ENCODE measurements at places on chromosomes 1 and 21. TPM values are rescaled to one million over a fixed set of nuclear protein-coding genes. Genes with fewer than 3 reads are reported as not detected.

The NRDC gene
- total RNA-seq = 111 TPM

The ADAMTS4 gene
- 24.0 TPM for total RNA-seq

DNA sequence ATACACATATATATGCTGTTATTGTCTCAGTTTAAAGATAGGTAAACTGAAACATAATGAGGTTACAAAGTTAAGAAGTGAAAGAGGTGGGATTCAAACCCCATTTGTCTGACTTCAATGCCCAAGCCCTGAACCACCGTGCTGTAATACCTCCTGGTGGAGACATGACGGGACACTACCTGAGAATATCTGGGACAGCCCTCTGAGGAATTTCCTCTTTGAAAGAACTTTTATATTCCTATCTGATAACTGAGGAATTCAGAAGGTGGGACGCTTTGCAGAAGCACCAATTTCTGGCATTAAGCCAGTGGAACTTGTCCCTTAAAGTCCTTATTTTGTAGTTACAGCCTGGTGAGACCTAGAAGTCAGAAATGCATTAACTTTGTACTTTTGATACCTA, 32.1 kb upstream of the FASLG start:
- no peak for DNase-seq

DNA sequence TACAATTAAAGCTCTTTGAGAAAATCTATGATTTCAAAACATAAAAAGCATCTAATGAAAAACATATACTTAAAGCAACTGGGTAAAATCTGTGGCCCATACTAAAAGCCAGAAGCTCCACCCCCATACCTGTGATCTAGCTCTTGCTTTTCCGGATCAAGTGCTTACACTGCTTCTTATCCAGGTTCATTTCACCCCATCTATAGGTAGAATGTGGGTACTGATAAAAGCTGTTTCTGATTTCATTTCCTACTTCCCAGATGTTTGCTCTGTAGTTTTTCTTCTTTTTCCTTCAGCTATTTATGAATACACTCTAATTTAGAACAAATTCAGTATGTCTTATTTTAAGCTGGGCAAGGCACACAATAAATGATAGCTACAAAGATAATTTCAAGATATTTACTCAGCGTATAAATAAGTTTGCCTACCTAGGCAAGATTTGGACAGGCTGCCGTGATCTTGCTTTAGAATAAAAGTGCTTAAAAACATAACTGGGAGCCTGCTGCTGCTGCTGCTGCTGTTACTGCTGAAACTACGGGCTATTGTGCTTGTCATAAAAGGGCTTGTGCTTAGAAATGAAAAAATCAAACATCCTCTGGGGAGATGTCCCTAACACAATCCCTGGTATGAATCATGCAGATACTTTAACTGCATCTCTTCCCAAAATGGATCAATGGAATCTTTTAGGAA, 2.1 kb downstream of the SIPA1L2 start:
- DNase-seq = no peak

- DNase-seq = no peak
These were observed 118.4 kb upstream of the CHRM3 start for GRCh38 chr1:239268007-239268406.

- no peak for DNase-seq
These were observed 31.9 kb downstream of the SERINC2 start for GRCh38 chr1:31444725-31445448.

- DNase-seq = no peak
These were observed 43.0 kb downstream of the KDM1A start for GRCh38 chr1:23062271-23062670.

Data from cardiac septum (tissue), 1 donor.